ENCODE measurements at places on chromosomes 3 and 15.

DNA sequence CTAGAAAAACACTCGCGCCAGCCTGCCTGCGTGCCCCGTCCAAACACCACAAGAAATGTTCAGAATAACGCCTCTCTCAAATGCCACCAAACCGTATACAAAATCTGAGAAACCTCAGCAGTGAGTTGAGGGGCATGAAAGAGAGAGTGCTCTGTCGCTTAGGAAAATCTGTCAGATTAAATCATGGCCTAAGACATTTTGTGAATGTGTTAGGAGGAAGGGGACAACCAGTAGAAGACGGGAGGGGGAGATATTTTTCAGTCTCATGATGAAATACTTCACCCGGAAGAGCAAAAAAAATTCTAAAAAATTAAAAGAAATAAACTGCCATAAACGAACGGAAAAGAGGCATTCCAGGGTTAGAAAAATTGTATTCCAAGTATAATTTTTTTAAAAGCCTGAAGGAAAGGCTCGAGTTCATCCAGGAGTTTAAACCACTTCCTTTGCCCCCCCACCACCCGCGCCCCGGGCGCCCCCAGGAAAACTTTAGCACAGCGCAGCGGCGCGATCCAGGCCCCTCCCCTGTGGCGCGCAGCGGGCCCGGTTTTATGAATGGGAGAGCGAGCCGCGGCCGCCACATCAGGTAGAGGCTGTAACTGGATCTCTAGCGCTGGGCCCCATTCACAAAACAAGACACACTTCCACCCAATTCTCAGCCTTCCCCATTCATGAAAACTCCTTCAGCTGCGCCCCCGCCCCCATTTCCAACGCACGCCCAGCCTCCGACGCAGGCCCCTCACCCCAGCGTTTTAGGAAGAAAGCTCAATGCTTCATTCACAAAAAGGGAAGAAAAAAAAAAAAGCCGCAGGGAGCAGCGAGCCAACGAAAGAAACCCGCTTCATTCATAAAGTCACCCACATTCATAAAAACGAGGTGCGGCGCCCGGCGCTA lies 1.4 kb downstream of the ETV5 start:
- peak; percentile 22 for DNase-seq

DNA sequence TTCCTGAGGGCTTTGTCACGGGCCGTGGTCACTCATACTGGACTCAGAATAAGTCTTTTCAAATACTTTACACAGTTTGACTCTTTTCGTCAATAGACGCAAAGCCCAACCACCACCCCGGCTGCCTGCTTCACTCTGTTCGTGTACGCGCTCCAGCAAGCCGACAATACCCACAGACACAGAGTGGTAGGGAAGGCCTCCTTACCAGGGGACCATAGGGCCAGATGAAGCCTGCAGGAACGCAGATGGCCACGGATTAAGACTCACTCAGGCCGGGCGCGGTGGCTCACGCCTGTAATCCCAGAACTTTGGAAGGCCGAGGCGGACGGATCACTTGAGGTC lies 29.7 kb downstream of the EFCAB12 start:
- DNase-seq: peak; percentile 9

DNA sequence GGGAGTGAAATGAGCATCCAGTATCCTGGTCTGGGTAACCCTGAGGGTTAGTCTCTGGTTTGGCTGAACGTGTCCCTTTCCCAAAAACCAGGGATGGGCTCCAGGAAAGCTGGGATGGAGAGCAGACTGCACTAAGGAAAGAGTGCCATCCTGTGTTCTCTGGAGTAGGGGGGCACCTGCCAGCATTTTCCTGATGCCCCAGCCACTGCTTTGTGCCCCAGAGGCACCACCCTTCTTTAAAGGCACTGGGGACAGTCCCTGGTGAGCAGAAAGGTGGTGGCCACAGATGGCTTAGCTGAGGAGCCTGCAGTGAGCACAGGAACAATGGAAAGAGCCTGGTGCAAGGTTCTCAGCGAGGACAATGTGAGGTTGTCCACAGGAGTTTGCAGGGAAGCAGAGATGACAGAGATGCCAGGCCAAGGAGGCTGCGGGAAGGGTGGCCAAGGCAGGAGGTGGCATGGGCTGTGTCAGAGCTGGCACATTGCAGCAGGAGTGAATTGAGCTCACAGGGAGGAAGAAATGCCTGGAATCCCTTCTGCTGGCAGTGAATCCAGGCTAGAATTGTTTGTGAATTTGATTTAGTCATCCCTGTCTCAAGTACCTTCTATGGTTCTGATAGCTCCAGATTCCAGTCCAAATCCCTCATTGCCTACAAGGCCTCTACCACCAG lies 39.9 kb downstream of the AMOTL2 start:
- DNase-seq: no peak

DNA sequence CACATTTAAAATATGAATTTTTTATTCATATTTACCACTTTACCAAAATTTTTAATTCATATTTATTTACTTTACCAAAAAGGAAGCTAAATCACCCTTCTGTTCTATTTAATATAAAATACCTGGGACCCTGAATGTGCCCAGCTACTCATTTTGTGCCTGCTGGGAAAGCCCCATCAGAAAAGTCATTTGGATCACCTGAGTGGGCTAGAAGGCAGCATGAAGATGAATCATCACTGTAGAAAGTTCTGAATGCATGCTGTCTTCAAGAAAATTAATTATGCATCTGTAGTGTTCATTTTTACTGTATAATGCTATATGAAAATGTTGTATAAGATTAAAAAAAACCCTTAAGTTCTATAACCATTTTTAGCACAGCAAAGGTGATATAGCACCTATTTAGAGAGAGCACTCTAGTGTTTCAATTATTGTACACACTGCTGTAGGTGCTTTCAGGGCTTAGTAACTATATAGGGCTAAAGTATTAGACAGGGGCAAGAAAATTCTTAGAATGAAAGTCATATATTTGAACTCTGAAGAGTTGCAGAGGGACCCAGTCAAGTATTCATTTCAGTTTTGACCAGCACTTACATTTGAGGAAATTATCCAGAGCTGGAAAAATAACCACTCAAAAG lies 175.1 kb downstream of the NFKBIZ start:
- no peak for DNase-seq

GRCh38 chr15:94203306-94203705 lies 28.1 kb upstream of the MCTP2 start:
- no peak for DNase-seq

DNA sequence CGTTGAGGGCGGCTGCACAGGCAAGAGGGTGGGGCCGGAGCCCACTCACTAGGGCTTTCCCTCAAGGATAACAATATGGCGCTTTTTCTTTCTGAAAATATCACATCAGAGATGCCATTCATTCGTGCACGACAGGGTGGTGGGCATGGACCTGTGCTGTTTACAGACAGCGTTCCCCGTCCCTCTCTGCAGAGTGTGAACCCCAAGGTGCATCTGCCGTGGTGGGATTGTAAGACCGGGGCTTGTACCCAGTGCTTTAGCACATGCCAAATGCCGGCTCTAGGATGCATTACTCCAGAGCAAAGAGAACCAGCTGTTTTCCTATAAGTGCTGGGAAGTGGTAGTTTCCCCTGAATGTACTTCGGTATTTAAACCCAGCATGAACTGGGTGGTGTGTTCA lies 37.0 kb downstream of the CHDH start:
- DNase-seq: no peak

DNA sequence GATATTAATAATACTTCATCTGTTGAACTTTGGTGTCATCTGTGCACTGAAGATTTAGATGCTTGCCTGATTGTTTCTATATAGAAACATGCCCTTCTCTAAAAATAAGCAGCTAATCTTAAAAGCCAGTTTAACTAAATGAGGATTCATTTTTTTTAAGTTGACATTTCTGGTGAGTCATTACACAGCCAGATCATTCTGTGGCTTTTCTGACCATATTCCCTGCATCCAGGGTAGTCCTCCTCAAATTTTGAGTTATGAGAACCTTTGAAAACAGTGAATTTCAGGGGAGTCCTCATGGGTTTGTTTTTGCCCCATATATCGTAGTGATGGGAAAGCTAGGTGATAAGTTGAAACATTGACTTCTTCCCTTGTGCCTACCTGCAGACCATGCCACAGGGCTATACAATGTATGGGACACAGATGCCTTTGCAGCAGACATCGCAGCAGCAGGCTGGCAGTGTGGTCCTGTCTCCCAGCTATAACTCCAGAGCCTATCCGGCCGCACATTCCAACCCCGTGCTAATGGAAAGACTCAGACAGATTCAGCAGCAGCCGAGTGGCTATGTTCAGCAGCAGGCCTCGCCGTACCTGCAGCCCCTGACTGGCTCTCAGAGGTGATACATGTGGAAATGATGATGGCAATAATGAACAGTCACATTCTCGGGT lies 26.5 kb upstream of the P2RY12 start:
- DNase-seq: no peak
